ENCODE measurements at places on chromosomes 13 and 19.

DNA sequence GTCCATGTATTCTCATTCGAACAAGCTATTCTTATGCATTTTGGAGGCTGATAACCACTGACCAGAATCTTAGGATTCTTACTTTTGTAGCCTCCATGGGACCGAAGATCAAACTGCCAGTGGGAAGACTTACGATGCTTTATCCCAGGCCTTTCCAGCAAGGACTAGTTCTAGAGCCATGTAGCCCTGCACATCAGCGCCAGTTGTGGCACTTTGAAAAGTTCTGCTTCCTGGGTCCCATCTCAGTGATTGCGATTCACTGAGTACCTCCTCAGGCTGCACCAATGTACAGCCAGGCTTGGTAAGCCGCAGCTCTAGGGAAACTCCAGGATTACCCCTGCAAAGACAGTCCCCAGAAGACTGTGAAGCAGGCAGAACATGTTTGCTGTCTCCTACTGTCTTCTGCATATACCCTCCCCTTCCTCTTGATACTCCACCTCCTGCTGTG is 18.9 kb upstream of the ENOX1 start:
- no peak for DNase-seq

- peak; percentile 48 for DNase-seq
These were observed 133.9 kb downstream of the AKAP11 start for GRCh38 chr13:42405665-42406390.

DNA sequence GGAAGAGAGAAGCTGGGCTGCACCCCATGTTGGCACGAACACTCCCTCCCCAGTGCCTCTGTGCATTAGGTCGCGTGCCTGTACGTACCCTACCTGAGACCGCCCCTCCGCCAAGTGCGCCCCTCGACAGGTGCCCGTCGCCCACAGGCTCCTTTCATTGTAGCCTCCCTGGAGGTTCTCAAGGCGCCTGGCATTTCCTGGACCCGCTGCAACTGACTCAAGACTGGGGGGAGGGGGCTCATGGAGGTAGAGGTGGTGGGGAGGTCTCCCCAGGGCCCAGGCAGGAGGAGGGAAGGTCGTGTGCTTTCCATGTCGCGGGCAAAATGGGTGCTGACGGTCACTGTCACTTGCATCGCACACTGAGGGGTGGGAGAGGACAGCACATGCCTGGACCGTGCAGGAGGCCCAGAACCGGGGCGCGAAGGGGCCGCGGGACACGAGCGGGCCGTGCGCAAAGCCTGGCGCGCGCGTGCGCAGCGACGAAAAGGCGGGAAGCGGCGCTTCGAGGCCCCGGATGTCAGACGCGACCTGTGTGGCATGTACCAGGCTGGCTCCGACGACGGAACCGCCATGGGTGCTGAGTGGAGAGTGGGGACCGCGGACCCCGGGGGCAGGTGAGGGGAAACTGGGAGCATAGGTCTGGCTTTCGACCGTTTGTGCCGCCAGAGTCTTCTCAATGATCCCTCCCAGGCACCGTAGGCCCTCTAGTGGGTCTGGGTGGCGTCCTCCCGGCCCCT is 16.5 kb downstream of the NFIX start:
- DNase-seq = no peak

DNA sequence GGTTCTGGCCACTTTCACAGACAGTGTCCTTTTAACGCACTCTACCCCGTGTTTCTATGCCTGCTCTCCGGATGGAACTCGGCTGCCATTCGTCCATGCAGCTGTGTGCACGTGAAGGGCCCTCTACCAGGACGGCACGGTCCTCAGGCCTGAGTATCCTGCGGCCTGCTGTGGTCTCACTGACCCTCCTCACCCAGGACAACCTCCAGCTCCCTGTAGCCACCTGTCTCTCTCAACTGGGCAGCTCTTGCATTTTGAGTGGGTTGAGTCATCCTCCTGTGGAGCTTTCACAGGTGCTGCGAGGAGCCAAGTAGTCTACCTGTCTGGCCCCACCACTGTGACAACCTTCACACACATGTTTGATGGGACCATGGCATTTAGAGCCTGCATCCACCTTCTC is 321.7 kb upstream of the TSHZ3 start:
- DNase-seq = no peak

- DNase-seq = no peak
These were observed 529.4 kb upstream of the HTR2A start for GRCh38 chr13:47426126-47426849.

DNA sequence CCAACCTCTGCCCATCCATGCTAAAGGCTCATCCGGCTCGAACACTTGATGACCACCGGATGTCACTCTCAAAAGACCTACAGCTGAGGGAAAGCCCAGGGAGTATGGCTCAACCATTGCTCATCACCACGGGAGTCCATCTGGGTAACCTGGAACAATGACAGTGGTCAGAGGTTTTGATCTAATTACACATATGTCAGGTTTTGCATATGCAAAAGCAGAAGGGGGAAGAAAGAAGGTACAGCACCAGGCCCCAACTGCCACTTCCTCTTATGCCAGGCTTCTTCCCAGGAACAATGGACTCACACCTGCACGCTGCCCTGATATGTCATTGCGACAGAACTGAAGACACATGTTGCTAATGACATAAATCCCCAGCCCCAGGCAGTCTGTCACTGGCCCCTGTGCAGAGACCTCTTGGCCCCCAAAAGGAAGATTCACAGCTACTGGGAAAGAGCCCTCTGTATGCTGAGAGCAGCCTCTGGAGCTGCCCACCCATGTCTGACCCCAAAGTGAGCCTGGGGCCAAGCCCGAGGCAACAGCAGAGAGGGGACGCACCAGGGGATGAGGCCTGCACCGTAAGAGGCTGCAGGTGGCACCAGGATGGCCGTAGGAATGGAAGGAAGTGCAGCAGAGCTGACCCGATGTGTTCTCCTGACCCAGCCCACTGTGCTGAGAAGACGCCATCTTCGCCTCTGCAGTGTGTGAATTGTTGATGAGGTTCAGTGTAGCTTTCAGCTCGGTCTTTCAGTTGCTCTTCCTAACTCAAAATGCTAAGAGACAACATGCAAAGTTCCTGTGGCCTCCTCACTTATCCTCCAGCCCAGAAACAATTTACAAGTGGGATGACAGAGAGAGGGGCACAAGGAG is 26.3 kb downstream of the EPS15L1 start:
- no peak for DNase-seq

- DNase-seq = no peak
These were observed 41.2 kb downstream of the ABCC4 start for GRCh38 chr13:95260031-95260525.

- DNase-seq = no peak
These were observed 66.5 kb downstream of the RXFP2 start for GRCh38 chr13:31805841-31806240.

- DNase-seq = no peak
These were observed 13.0 kb upstream of the BICRA start for GRCh38 chr19:47595944-47596343.

GRCh38 chr13:34294483-34295129 is 476.7 kb downstream of the RFC3 start:
- DNase-seq = no peak

DNA sequence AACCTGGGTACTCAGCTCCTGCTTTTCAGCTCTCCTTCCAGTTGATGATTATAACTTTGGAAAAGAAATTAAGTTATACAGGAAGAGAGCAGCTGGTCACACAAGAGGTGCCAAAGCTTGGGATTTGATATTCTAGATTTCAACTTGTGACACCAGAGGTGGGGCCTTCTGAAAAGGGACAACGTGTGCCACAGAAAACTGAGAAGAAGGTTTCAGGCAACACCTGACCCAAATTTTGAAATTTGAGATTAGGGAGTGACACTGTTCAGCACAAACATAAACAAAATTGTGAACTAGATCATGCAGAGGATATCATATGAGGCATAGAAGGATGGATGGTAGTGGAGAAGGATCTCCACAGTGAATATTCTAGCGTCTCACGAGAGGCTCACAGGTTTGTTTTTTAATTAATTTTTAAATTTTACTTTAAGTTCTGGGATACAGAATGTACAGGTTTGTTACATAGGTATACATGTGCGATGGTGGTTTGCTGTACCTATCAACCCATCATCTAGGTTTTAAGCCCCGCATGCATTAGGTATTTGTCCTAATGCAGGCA is 379.7 kb downstream of the ENOX1 start:
- DNase-seq = no peak

GRCh38 chr13:98492335-98493041 is 84.4 kb downstream of the STK24 start:
- no peak for DNase-seq

- DNase-seq = peak; percentile 68
These were observed at the start of gene STK24 for GRCh38 chr13:98576963-98577835. TSS of gene STK24 (minus strand) at chr13:98577107. CDS start at chr13:98576786, 321 bp downstream.

GRCh38 chr13:112734696-112735547 is 45.1 kb downstream of the ATP11A start:
- DNase-seq = no peak

- DNase-seq = no peak
These were observed 39.7 kb downstream of the TPT1 start for GRCh38 chr13:45301263-45301662.

DNA sequence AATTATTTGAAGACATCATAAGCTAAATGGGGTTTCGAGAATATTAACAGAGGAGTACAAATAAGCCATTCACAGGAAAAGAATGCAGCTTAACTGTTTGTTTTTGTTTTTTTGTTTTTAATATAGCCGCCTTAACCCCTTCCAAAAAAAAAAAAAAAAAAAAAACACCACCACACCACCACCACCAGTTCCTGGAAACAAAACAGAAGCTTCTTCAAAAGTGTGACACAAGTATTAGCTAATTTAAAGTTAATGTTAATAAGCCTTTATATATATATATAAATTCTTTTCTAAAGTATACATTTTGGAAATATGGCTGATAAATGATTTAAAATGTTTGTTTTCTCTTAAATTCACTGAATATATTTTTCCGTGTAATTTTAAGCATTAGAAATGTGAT is 1.4 kb downstream of the RAP2A start:
- DNase-seq = no peak

DNA sequence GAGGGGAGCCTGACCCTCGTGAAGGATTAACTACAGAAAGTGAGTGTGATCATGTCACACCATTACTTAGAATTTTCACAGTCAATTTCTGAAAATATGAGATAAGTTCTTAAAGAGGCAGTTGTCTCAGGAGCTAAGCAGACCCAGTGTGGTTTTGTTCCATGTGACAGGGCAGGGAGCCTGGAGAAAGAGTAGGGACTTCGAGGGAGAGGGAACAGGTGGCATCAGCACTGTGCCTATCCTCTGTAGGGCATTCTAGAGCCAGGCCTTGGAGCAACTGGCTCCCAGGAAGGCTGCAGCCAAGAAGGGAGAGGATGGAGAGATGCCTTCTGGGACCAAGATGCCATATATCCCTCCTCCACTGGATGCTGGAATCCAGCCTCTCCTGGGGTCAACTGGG is 183.0 kb downstream of the TSHZ3 start:
- DNase-seq = no peak

GRCh38 chr19:5625641-5626040 is 2.8 kb downstream of the SAFB start:
- DNase-seq = no peak

Data from stimulated activated CD4-positive, alpha-beta T cell treated with anti-CD3 and anti-CD28 coated beads, Interleukin-12 subunit alpha, Interleukin-12 subunit beta, amount 100 ng/mL, for 4 hours (primary cell).